ENCODE measurements at places on chromosomes 12 and 14.

GRCh38 chr12:90280564-90281058 lies 572.0 kb upstream of the ATP2B1 start:
- no peak for DNase-seq

DNA sequence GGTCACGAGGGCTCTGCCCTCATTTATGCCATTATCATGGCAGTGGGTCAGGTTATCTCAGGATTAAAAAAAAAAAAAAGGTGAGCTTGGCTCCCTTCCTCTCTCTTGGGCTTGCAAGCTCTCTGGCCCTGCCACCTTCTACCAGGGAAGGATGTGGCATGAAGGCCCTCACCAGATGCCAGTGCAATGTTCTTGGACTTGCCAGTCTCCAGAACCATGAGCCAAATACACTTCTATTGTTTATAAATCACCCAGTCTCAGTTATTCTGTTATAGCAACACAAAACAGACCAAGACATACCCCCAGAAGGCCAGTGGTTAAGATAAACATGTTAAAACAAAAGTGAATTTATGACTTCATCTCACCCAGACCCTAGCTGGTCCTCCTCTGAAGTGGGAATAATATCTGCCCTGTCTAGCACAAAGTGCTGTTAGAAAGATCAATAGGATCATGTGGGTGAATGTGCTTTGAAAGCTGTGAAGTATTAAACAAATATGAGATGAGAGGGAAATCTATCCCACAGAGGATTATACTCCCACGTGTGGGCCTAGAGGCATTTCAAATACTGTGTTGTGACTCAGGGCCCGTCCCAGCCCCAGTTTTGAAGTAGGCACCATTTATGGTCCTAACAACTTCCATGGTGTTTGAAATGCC lies 88.6 kb downstream of the NINJ2 start:
- no peak for DNase-seq

GRCh38 chr12:98453070-98453469 lies 62.3 kb upstream of the TMPO start:
- no peak for DNase-seq

GRCh38 chr12:1474574-1475153 lies 119.7 kb downstream of the FBXL14 start:
- no peak for DNase-seq

- no peak for DNase-seq
These were observed 8.8 kb downstream of the SERPINA1 start for GRCh38 chr14:94379291-94380224.

- no peak for DNase-seq
These were observed 19.5 kb upstream of the SPIC start for GRCh38 chr12:101455685-101456084.

GRCh38 chr14:78136695-78137094 lies 33.5 kb upstream of the NRXN3 start:
- DNase-seq, result no peak

DNA sequence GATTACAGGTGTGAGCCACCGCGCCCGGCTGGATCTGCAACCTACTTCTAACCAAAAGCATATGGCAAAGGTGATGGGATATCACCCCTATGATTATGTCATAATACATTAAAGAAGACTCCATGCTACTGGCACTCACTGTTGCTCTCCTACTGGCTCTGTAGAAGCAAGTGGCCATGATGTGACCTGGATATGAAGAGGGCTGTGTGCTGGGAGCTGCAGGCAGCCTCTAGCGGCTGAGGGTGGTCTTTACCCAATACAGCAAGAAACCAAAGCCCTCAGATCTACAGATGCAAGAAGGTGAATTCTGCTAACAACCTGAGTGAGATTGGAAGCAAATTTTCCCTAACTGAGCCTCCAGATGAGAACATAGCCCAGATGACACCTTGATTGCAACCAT lies 34.2 kb upstream of the TRIM9 start:
- DNase-seq, result no peak

GRCh38 chr14:105374389-105374788 lies 23.9 kb upstream of the TEX22 start:
- no peak for DNase-seq

GRCh38 chr12:71551529-71551928 lies 111.9 kb downstream of the LGR5 start:
- no peak for DNase-seq

DNA sequence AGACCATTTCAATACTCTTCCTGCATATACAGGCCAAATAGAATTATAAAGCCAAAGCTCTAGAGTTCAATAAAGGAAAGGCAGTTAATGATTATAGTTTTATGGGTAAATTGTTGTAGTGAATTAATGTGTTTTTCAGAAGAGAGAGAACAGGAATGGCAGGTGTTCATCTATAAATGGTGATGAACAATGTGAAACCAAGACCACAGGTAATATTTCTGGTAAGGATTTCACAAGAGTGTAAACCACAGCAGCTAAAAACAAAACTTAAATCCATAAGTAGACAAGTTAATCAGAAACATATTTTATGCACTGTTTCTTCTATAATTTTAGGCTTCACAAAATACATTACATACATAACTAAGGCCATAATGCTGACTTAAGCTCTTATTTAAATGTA lies 204.4 kb downstream of the SYT1 start:
- DNase-seq, result no peak

- no peak for DNase-seq
These were observed 42.6 kb upstream of the TBX5 start for GRCh38 chr12:114448618-114448933.

- DNase-seq, result no peak
These were observed 12.3 kb upstream of the GLT1D1 start for GRCh38 chr12:128840862-128841468.

- no peak for DNase-seq
These were observed 153.2 kb upstream of the ALG10B start for GRCh38 chr12:38163442-38163801.

DNA sequence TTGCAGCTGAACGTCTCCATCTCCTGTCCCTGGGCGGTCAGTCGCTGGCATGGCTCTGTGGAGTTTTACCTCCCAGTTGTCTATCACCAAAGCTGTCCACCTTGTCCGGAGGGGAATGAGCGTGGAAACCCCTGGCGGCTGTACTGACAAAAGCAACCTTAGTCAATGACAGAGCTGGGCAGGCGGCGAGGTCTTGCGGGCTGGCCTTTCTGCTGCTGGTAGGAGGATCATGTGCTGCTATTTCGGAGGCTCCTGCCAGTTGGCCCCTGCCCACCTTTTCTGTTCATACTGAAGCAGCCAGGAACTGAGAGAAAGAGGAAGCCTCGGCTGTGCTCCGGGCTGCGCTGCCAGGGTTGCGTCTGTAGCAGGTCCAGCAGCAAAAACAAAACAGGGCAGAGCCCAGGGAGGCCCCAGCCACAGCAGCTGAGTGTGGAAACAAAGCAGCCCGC lies 57.7 kb downstream of the HMGA2 start:
- DNase-seq, result no peak
